ENCODE measurements at places on chromosomes 11 and 22. TPM values are rescaled to one million over a fixed set of nuclear protein-coding genes. Genes with fewer than 3 reads are reported as not detected.

DNA sequence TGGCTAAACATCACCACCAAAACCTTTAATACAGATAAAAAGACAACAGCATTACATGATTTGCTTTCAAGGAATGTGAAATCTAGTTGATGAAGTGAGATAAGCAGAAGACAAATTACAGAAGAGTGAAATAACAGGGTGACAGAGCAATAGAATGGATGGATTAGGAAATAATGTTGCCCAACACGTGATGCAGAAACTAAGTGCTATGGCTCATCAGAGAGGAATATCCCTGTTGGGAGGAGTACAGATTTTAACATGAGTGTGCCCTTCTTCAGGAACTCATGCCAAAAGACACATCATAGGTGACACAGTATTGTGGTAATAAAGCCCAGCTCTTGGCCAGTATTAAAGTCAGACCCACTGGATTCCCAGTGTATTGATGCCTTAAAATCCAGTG, 176.6 kb upstream of the RAG2 start:
- DNase-seq: peak; percentile 84

GRCh38 chr11:15663777-15664218, 549.1 kb downstream of the INSC start:
- DNase-seq: no peak

- peak; percentile 71 for DNase-seq
Observed at GRCh38 chr11:121244884-121245283, 47.7 kb upstream of the SC5D start.

GRCh38 chr11:35553831-35554230, 28.4 kb upstream of the PAMR1 start:
- DNase-seq: peak; percentile 69

- DNase-seq: no peak
Observed at GRCh38 chr11:99592266-99592665, 571.5 kb downstream of the CNTN5 start.

GRCh38 chr11:73453562-73453961, 77.4 kb downstream of the RELT start:
- DNase-seq: peak; percentile 12

GRCh38 chr22:37913233-37913721, 7.2 kb downstream of the MICALL1 start:
- DNase-seq: no peak

DNA sequence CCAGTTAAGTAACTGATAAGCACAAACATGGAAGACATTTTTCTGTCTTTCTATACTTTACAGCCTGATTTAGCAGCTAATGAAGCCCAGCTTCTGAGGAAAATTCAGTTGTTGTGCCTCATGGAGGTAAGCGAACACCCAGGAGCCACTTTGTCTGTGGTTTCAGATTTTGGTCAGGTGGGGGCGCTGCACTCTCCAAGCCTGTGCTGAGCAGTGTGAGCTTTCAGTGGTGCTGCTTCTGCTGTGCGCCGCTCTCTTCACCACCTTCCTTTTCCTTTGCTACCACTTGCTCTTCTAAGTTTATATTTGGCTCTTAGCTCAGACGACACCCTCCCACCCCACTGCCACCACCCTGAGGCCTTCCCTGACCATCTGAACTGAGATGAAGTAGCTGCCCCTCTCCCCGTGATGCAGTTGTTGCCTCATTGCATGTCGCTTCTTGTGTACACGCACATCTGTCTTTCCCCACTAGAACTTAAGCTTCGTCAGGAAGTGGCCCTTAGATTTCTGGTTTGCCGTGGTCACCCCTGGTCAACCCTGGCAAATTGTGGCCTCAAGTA, 14.0 kb downstream of the PSMD13 start:
- DNase-seq: peak; percentile 37

GRCh38 chr11:8765294-8765693, 82.7 kb downstream of the RPL27A start:
- peak; percentile 62 for DNase-seq

GRCh38 chr22:47000888-47001287, 238.4 kb downstream of the TBC1D22A start:
- no peak for DNase-seq

GRCh38 chr11:64885367-64886286, 7.2 kb upstream of the EHD1 start:
- peak; percentile 78 for DNase-seq

DNA sequence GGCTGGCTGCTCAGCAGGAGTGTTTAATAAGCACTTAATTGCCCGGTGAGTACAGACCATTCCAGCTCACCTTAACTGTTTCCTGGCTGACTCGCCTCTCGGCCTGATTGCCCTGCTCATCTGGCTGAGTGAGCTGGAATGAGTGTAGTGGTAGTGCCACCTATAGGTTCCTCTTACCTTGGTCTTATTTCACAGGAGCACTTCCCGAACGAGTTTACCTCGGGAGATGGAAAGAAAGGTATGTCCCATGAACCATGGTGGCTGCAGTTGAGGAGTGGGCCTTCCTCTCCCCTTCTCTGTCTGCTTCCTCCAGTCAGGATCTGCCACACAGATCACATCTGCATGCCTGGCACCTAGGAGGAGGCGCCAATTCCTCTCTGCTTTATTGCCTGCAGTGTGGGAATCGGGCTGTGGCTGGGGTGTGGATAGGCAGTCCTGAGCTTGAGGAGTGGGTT, 26.7 kb downstream of the UPB1 start:
- peak; percentile 87 for DNase-seq

GRCh38 chr11:9015677-9016076, 11.9 kb upstream of the NRIP3 start:
- peak; percentile 76 for DNase-seq

DNA sequence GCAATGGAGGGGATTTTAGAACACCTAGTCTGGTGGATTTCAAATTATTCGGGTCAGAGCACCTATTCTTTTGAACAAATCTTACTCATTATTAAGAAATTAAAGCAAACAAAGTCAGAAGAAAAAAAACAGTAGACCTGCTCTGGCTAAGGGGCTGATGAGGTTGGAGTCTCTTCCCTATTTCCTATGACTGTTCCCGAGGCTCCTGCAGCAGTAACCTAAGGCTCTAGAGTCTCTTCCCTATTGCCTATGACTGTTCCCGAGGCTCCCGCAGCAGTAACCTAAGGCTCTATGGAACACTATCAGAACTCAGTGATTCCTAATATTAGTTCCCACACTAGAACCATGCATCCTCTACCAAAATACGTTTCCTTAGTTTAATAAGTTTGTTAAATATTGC, 607.9 kb downstream of the NTM start:
- no peak for DNase-seq

DNA sequence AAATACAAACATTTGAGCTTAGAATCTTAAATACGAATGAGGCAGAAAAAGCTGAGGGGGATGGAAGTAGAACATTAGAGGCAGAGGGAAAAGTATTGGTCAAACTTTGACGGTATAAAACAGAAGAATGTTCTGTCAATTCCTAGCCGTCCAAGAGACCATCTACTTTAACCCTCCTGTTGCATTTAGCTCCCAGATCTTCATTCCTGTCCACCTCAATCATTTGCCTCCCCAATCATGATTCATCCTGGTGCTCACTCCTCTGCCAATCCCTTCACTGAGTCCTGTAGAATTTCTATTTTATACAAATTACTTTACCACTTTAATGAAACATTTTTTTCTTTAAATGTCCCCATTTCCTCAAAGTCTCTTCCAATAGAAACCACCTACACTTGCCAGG, 28.2 kb downstream of the C2CD3 start:
- DNase-seq: peak; percentile 47

GRCh38 chr11:91350931-91351330, 873.7 kb upstream of the FAT3 start:
- DNase-seq: no peak

- DNase-seq: peak; percentile 39
Observed at GRCh38 chr11:86418917-86419316, 44.2 kb downstream of the CCDC81 start.

Gene OR52E6
- not detected for total RNA-seq

Gene HIRA
- 22.4 TPM for total RNA-seq

Gene MRGPRG
- total RNA-seq: not detected

Gene SYT8
- 0.53 TPM for total RNA-seq

Gene FGF4
- not detected for total RNA-seq

Gene UBQLNL
- total RNA-seq: under 0.01 TPM

Data from bronchial epithelial cell (primary cell).